ENCODE measurements at places on chromosomes 16 and 17.

DNA sequence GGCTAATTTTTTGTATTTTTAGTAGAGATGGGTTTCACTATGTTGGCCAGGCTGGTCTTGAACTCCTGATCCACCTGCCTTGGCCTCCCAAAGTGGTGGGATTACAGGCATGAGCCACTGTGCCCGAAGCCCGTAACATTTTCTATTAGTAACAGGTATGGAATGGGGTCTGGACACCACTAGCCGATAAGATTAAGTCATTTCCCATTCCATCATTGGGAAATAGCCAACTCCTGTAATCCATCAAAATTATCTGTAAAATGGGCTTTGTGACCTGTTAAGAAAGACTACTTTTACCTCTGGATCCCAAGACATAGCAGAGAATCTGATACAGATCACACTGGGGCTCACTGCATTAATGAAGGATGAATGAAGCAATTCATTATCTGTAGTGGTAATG lies 3.9 kb upstream of the LUC7L3 start:
- no peak for DNase-seq

DNA sequence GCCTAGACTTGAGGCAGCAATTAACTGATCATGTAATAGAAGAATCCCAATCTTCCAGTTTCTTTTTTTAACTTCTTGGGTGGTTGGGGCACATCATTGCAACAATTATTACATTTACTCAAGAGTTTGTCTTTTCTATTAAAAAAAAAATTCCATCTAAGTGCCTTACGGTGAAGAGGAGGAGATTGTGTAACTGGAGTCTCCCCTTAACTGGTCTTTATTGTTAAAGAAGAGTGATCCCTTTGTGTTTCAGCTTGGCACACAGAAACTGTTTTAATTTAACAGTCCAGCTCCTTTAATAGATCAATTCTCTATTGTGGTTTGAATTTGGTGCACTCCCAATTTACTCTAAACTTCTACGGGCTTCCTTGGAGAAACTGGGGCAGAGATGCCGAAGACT lies 75.2 kb downstream of the FTO start:
- no peak for DNase-seq

DNA sequence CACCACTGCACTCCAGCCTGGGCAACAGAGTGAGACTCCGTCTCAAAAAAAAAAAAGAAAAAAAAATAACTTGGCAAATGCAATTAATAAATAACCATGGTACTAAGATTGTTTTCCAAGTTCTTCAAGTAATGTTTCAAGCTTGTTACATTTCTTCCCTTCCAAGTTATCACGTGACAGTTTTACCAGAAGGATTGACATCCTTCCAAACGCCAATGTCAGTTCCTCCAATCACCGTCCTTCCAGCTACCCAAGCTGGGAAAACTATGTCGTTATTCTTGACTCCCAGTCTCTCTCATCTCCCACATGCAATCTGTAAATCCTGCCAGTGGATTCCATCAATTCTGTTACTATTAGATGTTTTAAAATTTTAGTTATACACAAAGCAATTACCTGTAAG lies 3.9 kb upstream of the PHAF1 start:
- no peak for DNase-seq

GRCh38 chr17:74868251-74868907 lies 4.4 kb downstream of the FDXR start:
- DNase-seq, result no peak

- no peak for DNase-seq
These were observed 56.6 kb downstream of the RGS9 start for GRCh38 chr17:65193716-65194293.

GRCh38 chr17:60135951-60136666 lies 13.7 kb upstream of the CA4 start:
- DNase-seq, result no peak

DNA sequence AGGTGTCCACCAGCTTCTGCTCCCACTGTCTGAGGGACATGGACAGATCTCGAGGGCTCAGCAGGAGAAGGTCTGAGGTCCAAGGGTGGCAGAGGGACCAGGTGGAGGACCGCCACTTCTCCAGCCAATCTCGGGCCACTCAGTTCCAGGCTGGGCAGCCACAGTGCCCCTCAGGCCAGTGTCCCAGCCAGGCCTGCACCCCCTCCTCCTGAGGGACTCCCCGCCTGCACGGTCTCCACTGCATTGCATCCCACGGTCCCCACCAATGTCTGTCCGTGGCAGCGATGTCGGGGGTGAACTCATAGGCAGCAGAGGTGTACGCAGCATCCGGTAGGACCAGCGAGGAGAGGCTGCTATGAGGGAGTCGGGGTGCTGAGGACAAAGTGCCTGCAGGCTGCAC lies 64.2 kb upstream of the DOC2B start:
- DNase-seq, result no peak

- DNase-seq, result no peak
These were observed 13.4 kb downstream of the CMC2 start for GRCh38 chr16:80993307-80993706.

DNA sequence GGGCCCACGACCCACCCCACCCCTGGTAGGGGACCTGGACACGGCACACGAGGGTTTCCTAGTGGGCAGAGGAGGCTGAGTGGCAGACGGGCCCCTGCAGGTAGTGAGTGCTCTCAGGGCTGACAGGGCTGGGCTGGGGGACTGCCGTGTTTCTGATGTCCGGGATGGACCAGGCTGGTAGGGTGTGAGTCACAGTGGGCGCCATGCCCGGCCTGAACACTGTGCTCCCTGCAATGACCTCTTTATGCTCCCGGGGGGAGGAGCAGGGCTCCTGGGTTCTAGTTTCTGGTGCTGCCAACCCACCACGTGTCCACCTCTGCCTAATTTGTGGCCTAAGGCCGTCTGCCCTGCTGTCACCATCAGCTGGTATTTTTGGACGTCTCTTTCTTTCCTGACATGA lies 26.3 kb downstream of the ARHGAP23 start:
- DNase-seq, result no peak

GRCh38 chr17:616407-616806 lies 98.2 kb downstream of the VPS53 start:
- DNase-seq, result no peak

- DNase-seq, result peak; percentile 39
These were observed 4.9 kb upstream of the ASGR1 start for GRCh38 chr17:7184091-7184488.

DNA sequence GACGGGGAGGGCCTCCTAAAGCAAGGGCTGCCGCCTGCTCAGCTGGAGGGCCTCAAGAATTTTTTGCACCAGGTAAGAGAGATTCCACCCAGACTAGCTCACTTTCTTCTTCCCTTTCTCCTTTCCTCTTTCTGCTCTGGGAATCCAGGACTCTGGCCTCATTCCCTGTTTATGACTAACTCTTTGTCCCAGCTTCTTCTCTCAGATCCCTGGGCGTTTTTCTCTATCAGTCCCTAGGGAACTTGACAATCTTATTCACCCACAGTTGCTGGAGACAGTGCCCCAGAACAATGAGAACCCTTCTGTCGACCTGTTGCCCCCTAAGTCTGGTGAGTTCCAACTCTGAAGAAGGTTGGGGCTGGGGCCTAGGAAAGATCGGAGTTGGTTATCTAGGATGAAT lies 15.6 kb downstream of the CNTROB start:
- no peak for DNase-seq

GRCh38 chr16:56450275-56450985 lies 702 bp downstream of the NUDT21 start:
- no peak for DNase-seq

DNA sequence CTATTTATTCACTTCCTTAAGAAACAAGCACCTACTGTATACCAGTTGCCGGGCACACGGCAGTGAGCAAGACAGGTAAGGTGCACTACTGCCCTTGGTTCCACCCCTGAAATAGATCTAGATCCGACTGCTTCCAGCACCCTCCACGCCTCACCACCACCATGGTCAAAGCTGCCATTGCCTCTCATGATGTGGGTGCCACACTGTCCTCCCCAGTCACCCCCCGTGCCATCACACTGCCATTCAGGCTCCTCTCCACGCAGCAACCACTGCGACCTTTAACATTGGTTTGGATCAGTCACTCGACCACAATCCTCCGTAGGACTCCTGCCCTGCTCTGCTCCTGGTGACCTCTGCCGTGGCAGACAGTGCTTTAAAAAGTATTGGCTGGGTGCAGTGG lies 226.8 kb downstream of the CPPED1 start:
- DNase-seq, result no peak

- DNase-seq, result no peak
These were observed 208.9 kb downstream of the CDH13 start for GRCh38 chr16:82835487-82836155.

GRCh38 chr17:28364665-28365363 lies at the start of gene SEBOX:
TSS of gene SEBOX (minus strand) at chr17:28365199. CDS start at chr17:28365151, 48 bp downstream.
- no peak for DNase-seq

- no peak for DNase-seq
These were observed 67.1 kb downstream of the ARHGAP44 start for GRCh38 chr17:12856416-12856815.

- no peak for DNase-seq
These were observed 97.1 kb downstream of the CDH11 start for GRCh38 chr16:65024767-65025178.

Measured in epithelial cell of proximal tubule (primary cell).